ENCODE measurements at places on chromosomes 1 and 21.

DNA sequence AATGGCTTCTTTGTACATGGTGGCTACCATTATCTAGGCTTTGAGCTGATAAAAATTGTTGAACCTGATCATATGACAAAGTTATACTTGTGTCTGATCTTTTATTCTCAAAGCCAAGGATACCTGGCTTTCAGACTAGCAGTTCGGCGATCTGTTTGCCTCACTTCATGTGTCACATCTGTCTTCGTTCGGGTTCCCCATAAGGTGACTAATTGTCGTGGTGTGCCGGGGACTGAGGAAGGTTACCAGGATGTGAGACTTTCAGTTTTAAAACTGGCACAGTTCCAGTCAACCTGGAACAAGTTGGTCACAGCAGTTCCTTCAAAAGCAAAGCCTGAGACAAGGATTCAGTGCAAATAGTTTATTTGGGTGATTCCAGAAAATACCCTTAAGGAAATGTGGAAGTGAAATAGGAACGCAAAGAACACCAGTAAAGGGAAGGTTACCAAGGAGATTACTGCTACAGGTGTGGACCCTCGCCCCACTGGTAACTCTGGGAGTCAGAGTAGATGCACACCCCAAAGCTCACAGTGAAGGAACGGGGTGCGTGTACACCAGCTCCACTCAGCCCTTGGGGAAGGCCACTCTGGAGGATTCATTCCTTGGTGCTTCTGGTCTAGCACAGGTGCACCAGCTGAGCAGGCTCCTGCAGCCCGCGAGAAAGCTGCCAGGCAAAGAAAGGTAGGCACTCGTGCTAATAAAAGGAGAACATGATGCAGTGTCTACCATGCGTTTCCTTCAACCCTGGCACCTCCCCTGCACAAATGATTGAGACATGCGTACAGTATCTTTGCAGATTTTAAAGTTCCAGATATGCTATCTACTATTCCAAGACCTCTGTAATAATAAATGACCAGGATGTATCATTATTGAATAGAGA, 69.0 kb downstream of the VWA5B1 start:
- no peak for DNase-seq

GRCh38 chr1:210123924-210124589, 108.5 kb upstream of the SERTAD4 start:
- DNase-seq, result no peak

DNA sequence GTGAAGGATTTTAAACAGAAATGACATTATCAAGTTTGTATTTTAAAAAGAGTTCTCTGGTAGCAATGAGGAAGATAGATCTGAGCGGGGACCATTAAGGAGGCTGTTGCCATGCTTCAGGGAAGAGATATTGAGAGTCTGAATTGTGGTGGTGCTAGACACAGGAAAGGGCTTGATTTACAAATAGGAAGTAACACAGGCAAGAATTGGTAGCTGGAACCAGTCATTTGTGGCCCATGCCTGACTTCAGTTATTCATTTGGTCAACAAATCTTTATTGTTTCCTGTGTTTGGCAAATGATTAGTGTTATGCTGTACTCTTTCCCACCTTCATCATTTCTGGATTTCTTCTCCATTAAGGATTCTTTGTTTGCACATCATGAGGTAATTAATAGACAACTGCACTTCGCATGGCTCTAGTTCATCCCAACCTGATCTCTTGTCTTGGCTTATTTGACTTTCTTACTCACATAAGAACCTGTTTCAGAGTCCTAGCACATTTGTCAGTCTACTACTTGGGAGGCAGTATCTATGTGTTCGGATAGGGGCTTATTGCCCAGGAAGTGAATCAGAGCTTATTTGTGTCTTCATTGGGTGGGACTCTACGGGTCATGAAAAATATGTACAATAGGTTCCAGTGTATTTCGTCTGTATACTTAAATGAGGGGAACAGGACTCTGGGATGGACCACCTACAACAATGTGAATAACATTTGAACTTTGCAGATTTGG, 32.3 kb downstream of the EEIG2 start:
- no peak for DNase-seq

DNA sequence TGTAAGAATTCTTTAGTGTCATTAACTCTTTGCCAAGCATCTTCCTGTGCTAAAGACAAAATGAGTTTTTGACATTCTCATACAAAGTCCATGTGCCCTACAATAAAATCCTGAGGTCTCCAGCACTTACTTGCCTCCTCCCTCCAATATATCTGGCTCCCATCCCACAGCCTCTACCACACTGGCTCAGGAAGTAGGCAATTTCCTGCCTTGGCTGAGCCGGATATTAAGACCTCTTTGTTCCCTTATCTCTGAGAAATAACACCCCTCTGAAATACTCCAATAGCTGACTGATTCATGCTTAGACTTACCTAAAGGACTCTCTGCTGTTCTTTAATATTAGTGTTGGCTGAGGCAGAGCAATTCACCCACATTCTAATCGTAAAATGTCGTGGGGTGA, 37.6 kb upstream of the GORAB start:
- peak; percentile 30 for DNase-seq

GRCh38 chr1:210330279-210330866, 1.7 kb downstream of the HHAT start:
- no peak for DNase-seq
